ENCODE measurements at places on chromosomes 13 and 19. TPM values are rescaled to one million over a fixed set of nuclear protein-coding genes. Genes with fewer than 3 reads are reported as not detected.

Gene CCL25
- not detected for total RNA-seq

Gene ZNF177
- 0.71 TPM for total RNA-seq

Gene TMPRSS9
- not detected for total RNA-seq

Gene DZIP1
- total RNA-seq: 23.4 TPM

Gene CGB3
- not detected for total RNA-seq

Gene LGI4
- not detected for total RNA-seq

Gene ZNF222
- total RNA-seq: 5.2 TPM

Gene TOMM40
- total RNA-seq: 70.3 TPM

Gene ZNF790
- 1.7 TPM for total RNA-seq

Gene CGB2
- total RNA-seq: not detected

Gene LILRA2
- total RNA-seq: not detected

Gene ZNF221
- 2.3 TPM for total RNA-seq

Gene ZNF132
- 0.29 TPM for total RNA-seq

Gene KLK3
- total RNA-seq: not detected

Gene PGLYRP2
- total RNA-seq: not detected

Gene ICAM4
- 1.6 TPM for total RNA-seq

Gene ZNF723
- total RNA-seq: not detected

Gene EXOC3L2
- not detected for total RNA-seq

Gene METTL21C
- total RNA-seq: not detected

Gene SNAPC2
- total RNA-seq: 60.5 TPM

Gene ING1
- 9.4 TPM for total RNA-seq

Gene GPR183
- total RNA-seq: 0.18 TPM

Gene HSD17B14
- 2.3 TPM for total RNA-seq

Gene CEACAM7
- total RNA-seq: not detected

Gene LRRC63
- total RNA-seq: not detected

Gene PPP1R12C
- 74.1 TPM for total RNA-seq

Gene GRK1
- total RNA-seq: not detected

Gene ATP8B3
- 5.0 TPM for total RNA-seq

Gene DPF1
- 3.5 TPM for total RNA-seq

Gene C2CD4C
- total RNA-seq: not detected
